Hematopoietic multipotent progenitor cell (in vitro differentiated cells): ENCODE measurements at places on chromosomes 1 and 21. TPM values are rescaled to one million over a fixed set of nuclear protein-coding genes. Genes with fewer than 3 reads are reported as not detected.

MARK1 gene
- total RNA-seq: not detected

PCSK9 gene
- under 0.01 TPM for total RNA-seq

FCRL2 gene
- under 0.01 TPM for total RNA-seq

PADI2 gene
- total RNA-seq: 0.81 TPM

PIGR gene
- total RNA-seq: not detected

NDUFV3 gene
- total RNA-seq: 29.9 TPM

ERICH3 gene
- total RNA-seq: under 0.01 TPM

UBE2U gene
- not detected for total RNA-seq

AK4 gene
- 11.6 TPM for total RNA-seq

CD160 gene
- total RNA-seq: not detected
